ENCODE measurements at places on chromosomes 16 and 17.

- DNase-seq, result peak; percentile 57
These were observed at the start of gene NDRG4 for GRCh38 chr16:58499615-58500351. NDRG4 (plus strand) TSS chr16:58500143; CDS start chr16:58500249, 106 bp downstream.

GRCh38 chr16:22678311-22678710 lies 135.7 kb upstream of the HS3ST2 start:
- no peak for DNase-seq

DNA sequence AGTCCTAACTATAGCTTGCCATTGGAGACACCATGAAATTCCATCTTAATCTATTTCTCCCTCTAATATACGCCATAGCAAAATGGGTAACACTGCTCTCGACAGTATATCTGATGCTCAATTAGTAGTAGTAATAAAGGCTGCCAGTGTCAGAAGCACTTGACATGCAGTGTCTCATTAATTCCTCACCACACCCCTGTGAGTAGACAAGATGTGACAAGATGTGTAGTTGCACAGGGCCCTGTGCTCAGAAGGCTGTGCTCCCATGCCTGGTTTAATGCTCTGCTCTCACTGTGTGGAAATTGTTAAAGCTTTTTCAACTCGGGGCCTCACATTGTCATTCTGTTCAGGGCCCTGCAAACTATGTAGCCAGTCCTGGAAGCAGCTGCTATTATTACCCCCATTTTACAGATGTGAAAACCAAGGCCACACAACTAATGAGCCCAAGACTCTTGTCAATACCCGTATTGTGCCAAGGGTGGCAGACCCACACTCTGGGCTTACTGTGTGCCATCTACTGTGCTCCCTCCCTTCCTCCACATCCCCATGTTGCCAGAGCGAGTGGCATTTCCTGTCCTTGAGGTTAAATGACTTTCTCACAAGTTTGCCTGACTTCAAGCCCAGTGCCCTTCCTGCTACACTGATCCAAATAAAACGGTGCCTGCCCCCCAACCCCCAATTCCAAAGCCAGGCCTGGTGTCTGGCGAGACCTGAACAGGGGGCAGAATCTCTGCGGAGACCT lies 287.3 kb upstream of the CCL2 start:
- DNase-seq, result no peak

GRCh38 chr16:22946433-22946832 lies 132.5 kb downstream of the HS3ST2 start:
- no peak for DNase-seq

- no peak for DNase-seq
These were observed 48.8 kb downstream of the SDK2 start for GRCh38 chr17:73595479-73595878.
